Karpas-422 (cell line): ENCODE measurements at places on chromosomes 16 and 17. TPM values are rescaled to one million over a fixed set of nuclear protein-coding genes. Genes with fewer than 3 reads are reported as not detected.

The DHX58 gene
- total RNA-seq, result 12.6 and 20.3 TPM in 2 replicates

The P2RX5 gene
- 60.4 and 86.1 TPM in 2 replicates for total RNA-seq

The PTGES3L gene
- total RNA-seq, result 0.11 and 0.45 TPM in 2 replicates

The TMIGD1 gene
- total RNA-seq, result not detected in 2 replicates

The DHRS7C gene
- total RNA-seq, result not detected in 2 replicates

The CDRT15L2 gene
- total RNA-seq, result not detected in 2 replicates

The EPN3 gene
- total RNA-seq, result not detected in 2 replicates

The CRYBA1 gene
- total RNA-seq, result not detected in 2 replicates

The CTRB2 gene
- not detected in 2 replicates for total RNA-seq

The CEP295NL gene
- total RNA-seq, result not detected in 2 replicates

The OGFOD1 gene
- total RNA-seq, result 51.9 and 61.0 TPM in 2 replicates

The KCNH6 gene
- not detected in 2 replicates for total RNA-seq

The OR4D1 gene
- not detected in 2 replicates for total RNA-seq

The SAP30BP gene
- total RNA-seq, result 26.5 and 49.2 TPM in 2 replicates

The HS3ST2 gene
- total RNA-seq, result not detected in 2 replicates

The NFATC2IP gene
- total RNA-seq, result 58.2 and 64.0 TPM in 2 replicates

The CCNF gene
- 13.5 and 15.1 TPM in 2 replicates for total RNA-seq

The RMI2 gene
- total RNA-seq, result 19.4 and 45.2 TPM in 2 replicates

The XAF1 gene
- total RNA-seq, result 4.7 and 8.3 TPM in 2 replicates

The C1QTNF1 gene
- total RNA-seq, result not detected in 2 replicates

The PHB1 gene
- 91.5 and 130 TPM in 2 replicates for total RNA-seq

The KRTAP4-4 gene
- not detected in 2 replicates for total RNA-seq

The RHBDF1 gene
- total RNA-seq, result 0.43 TPM in 1 of 2 replicates, not detected in the other

The CACNG4 gene
- not detected in 2 replicates for total RNA-seq

The SKAP1 gene
- total RNA-seq, result 1.2 and 1.8 TPM in 2 replicates

The RBFOX1 gene
- 1.3 TPM in 1 of 2 replicates, not detected in the other for total RNA-seq

The SLC6A4 gene
- total RNA-seq, result not detected in 2 replicates

The KSR1 gene
- total RNA-seq, result 0.32 and 0.52 TPM in 2 replicates

The ITGAD gene
- not detected in 2 replicates for total RNA-seq

The OTOP3 gene
- not detected in 2 replicates for total RNA-seq

The CDH1 gene
- total RNA-seq, result not detected in 2 replicates

The HDAC5 gene
- 24.4 and 44.2 TPM in 2 replicates for total RNA-seq

The MARCHF10 gene
- not detected in 2 replicates for total RNA-seq

The GGT6 gene
- total RNA-seq, result not detected in 2 replicates

The RHOT1 gene
- total RNA-seq, result 36.9 and 87.5 TPM in 2 replicates

The NME3 gene
- total RNA-seq, result 35.9 and 83.0 TPM in 2 replicates

The KRTAP4-5 gene
- not detected in 2 replicates for total RNA-seq

The TEPSIN gene
- 14.5 and 36.6 TPM in 2 replicates for total RNA-seq

The SCGB1C2 gene
- total RNA-seq, result not detected in 2 replicates

The OR1A1 gene
- total RNA-seq, result not detected in 2 replicates

The TOB1 gene
- total RNA-seq, result 8.2 and 25.9 TPM in 2 replicates

The TRIM47 gene
- total RNA-seq, result 7.9 and 16.4 TPM in 2 replicates

The PRSS21 gene
- not detected in 2 replicates for total RNA-seq

The SRCIN1 gene
- 0.14 and 0.86 TPM in 2 replicates for total RNA-seq

The PPP1R27 gene
- 0.25 TPM in 1 of 2 replicates, not detected in the other for total RNA-seq

The SLC6A2 gene
- total RNA-seq, result not detected in 2 replicates

The KRT17 gene
- total RNA-seq, result not detected in 2 replicates

The POLR3K gene
- total RNA-seq, result 11.9 and 25.7 TPM in 2 replicates

The TBC1D3 gene
- total RNA-seq, result 2.1 and 2.8 TPM in 2 replicates

The EXOC7 gene
- 55.4 and 69.0 TPM in 2 replicates for total RNA-seq

The CCR7 gene
- not detected in 2 replicates for total RNA-seq

The RUNDC3A gene
- total RNA-seq, result 1.5 and 2.3 TPM in 2 replicates

The TBC1D3E gene
- total RNA-seq, result not detected in 2 replicates
